ENCODE measurements at places on chromosomes 7 and 10. TPM values are rescaled to one million over a fixed set of nuclear protein-coding genes. Genes with fewer than 3 reads are reported as not detected.
A peak's percentile ranks its signal among the peaks of the same experiment; 100 is the strongest.

- DNase-seq: peak; percentile 91
Measured at GRCh38 chr7:94060752-94061151, 56.6 kb upstream of the BET1 start.

DNA sequence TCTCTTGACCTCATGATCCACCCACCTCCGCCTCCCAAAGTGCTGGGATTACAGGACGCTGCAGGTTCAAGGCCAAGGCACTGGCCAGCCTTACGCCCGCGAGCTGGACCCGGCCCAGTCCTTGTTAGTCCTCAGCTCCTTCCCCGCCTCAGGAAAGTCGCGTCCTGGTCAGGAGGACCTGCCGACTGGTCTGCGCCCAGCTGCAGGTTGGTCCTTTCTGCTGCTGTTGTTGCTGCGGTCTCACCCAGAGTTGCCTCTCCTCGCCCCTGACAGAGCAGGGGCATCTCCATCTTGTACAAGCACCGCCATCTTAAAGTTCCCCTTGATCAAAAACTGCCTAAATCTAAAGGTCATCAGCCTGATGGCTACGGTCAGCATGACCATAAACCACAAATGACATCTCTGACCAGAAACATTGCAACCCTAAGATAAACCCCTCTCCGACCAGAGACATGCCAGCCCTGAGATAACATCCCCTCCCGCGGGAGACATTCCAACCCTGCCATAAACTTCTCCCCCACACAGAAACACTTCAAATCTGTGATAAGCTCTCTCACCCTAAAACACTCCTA, 13.9 kb upstream of the BMS1 start:
- DNase-seq: no peak

DNA sequence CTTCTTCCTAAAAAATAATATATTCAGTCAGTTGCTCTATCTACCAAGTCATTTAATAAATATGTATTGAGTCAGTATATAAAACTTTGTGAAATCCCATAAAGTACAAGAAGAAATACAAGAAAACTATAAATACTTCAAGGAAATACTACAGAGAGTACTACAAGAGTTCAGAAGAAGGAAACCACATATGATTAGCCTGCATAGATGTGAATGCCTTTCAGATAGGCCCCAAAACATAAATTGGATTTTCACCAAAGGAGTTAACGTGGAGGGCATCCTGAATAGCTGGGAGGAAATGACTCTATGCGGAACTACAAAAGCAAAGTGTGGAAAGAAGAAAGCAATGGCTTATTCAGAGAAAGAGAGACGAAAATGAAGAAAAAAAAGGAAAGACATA, 120.1 kb downstream of the LRRN3 start:
- no peak for DNase-seq

DNA sequence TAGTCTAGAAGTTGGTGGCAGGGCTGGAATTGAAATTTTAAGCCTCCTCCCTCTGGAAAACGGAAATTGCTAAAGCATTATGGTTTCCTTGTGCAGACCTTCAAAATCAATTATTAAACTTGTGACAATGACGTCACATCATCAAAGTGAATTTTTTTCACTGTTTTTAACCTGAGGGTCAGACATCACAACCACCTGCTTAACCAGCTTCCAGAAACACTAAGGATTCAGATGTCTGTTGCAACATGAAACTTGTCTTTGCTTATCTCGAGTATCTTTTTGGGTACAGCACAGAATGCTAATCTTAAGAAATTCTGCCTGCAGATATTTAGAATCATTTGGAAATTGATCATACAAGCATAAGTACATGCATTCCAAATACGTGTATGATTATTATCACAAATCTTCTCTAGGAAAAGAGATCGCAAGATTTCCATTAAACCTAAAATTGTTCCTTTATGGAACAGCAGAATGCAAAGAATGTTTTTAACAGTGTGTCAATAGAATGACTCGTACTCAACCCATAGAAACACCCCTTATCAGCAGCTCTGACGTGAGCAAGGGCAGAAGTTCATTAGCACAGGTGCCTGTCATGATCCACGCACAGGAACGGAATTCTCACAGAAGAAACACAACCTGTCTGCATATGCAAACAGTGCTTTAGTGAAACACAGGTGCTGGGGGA, 4.1 kb upstream of the GTPBP4 start:
- DNase-seq: peak; percentile 36

- DNase-seq: no peak
Measured at GRCh38 chr7:28191751-28192150, 11.2 kb upstream of the JAZF1 start.

Gene CFAP70
- 3.7 TPM for total RNA-seq

Gene OPN1SW
- not detected for total RNA-seq

DNA sequence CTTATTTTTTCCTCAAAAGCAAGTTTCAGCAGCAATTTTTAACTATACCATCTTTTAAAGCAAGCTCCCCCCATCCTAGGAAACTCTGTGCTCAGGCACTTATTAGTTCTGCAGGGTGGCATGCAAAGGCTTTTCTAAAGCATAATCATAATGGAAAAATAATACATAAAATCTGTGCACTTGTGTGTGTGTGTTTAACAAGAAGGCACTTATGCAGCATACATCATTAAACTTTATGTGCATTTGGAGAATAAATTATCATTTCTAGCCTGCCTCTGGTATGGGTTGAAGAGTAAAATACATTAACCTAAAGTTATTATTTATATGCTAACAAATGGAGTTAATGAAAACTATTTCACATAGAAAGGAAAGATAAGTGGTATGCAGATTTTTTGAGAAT, 5.6 kb upstream of the RASSF4 start:
- DNase-seq: no peak

- DNase-seq: peak; percentile 83
Measured at GRCh38 chr10:34804306-34804705, 10.8 kb downstream of the PARD3 start.

DNA sequence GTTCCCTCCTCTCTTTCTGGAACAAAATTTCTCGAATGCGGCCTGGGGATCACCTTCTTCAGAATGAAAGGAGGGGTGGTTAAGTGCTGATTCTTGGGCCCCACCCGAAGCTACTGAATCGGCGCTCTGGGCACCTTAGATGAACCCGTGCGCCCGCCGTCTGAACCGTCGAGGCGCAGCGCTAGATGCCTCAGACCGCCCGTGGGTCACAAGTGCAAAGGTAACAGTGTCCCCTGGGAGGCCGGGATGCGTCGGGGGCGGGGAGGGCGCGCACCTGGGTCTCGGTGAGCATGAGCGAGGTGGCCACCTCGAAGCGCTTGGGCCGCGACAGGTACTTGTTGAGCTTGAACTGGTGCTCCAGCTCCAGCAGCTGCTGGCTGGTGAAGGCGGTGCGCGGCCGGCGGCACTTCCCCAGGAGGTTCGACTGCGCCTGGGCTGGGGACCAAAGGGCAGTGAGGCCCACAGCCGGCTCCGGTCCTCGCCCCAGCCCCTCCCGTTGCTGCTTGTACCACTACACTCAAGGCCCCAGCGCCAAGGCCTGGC, 4.2 kb downstream of the MNX1 start:
- no peak for DNase-seq

GRCh38 chr10:14378387-14378960, 47.8 kb upstream of the FRMD4A start:
- DNase-seq: peak; percentile 2

GRCh38 chr10:120580918-120581895, 124.2 kb downstream of the PLPP4 start:
- peak; percentile 95 for DNase-seq

Data from renal cortical epithelial cell (primary cell).